ENCODE measurements at places on chromosomes 7 and 10. TPM values are rescaled to one million over a fixed set of nuclear protein-coding genes. Genes with fewer than 3 reads are reported as not detected.

The CYP2C8 gene
- not detected for total RNA-seq

The CALHM1 gene
- not detected for total RNA-seq

The SUV39H2 gene
- total RNA-seq: 23.8 TPM

The HOXA3 gene
- 0.86 TPM for total RNA-seq

The PRPS1L1 gene
- total RNA-seq: not detected

The EVX1 gene
- total RNA-seq: not detected

The CYP3A5 gene
- total RNA-seq: 0.05 TPM
